ENCODE measurements at places on chromosomes 4 and X.

DNA sequence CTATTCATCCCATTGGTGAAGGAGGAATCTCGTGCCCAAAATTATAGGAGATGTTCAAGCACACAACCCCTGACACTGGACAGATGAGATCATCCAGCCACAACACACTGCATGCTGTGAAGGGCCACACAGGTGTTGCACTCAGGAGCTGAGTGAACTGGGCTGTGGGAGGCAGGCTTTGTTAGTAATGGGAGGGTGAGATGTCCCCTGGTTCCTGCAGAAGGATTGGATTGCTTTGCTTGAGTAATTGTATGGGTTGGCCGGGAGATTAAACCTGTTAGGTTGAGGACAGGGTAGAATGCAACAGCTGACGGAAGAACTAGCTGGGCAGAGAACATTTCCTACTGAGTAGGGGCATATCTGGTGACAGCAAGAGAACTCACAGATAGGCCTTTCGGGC lies 152.2 kb downstream of the TACR3 start:
- DNase-seq, result no peak

DNA sequence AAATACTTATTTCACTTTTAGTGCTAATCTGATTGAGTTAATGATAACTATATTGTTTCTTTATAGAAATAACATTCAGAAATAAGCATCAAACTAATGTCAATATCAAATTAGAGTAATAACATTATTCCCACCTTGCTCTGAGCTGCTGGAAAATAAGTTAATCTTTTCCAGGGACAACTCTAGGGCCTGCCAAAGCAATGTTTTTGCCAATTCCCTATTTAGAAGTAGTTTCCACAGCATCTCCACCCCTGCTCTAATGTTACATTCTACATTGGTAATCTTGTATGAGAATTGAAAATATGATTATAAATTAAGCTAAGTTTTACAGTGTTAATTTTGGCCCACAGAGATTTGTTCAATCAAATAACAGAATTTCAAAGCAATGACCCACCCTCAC lies 68.3 kb downstream of the REELD1 start:
- DNase-seq, result no peak

DNA sequence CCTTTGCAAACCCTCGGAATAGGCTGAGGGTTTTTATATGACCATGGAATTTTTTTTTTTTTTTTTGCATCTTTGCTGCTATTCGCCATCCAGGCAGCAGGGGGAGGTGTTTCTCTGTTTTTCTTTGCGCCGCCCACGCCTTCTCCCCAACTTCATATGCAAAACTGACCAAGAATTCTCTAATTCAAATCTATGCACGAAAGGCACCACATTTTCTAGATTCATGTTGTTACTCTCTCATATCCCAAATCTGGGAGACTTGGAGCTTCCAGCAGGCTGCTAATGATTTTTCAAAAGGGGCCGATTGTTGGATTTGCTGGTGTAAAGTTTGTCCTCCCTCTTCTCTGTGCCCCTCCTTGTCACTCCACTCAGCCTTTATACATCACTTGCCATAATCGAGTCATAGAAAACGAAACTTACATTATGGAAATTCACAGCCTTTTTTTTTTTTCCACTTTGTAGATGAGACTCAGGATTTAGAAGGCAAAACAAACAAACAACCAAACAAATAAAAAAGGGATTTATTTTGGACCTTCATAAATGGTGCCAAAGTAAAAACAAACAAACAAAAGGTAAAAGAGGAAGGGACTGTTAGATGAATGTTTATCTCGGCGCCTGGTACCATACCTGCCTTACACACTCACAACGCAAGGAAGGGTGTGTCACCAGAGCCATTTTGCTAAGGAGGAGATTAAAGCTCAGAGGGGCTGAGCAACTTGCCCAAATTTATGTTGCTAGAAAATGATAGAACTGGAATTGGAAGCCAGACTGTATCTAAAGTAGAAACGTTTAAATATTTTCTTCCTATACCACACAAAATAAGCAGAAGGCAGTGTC lies 29.3 kb upstream of the BOD1L1 start:
- peak; percentile 64 for DNase-seq

GRCh38 chr4:82247171-82247570 lies 126.6 kb downstream of the HNRNPD start:
- no peak for DNase-seq

DNA sequence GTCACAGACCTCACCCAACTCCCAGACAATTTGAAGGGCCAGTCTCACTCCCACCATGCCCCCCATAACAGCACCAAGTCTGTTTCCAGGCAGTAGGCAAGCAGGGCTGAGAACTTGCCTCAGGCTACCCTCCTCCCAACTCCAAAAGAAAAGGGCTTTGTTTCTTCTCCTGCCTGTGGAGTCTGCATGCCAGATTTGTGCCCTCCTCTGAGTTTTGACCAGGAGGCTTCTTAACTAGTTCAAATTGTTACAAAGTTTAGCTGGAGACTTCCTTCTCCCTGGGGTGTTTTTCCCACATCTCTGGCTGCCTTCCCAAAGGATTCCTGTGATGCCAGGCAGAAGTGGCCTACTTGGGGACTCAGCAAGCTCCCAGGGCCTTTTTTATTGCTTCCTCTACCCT lies 29.6 kb downstream of the PBDC1 start:
- DNase-seq, result no peak

- no peak for DNase-seq
Observed at GRCh38 chr4:95506264-95506663, 42.5 kb downstream of the UNC5C start.

DNA sequence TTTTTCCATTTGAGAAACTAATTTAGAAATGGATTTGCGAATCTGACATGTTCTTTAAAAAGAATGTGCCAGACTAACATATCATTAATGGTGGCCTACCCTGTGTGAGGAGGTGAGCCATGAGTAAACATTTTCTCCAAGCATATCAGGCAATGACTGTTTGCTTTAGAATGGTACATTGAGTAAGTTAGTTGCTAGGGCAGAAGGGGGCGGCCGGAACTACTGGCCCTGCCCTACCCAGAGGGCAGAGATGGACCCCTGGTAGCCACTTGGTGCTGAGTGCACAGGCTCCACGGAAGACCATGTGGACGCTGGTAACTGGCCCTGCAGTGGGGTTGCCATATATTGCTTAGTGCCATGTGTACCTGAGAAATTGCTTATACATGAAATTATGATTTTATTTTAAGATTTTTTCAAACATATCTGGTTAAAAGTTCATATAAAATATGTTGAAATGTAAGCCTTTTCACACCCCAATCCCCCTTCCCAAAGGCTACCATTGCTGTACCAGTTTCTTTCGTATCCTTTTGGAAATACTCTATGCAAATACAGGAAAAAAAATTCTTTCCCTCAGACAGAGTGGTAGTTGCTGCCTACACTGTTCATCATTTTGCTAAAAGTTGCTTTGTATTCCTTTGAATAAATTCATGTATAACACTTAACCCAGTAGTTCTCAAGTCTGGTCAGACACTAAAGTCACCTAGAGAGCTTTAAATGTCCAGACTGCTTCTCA lies 8.8 kb downstream of the FNIP2 start:
- no peak for DNase-seq

- no peak for DNase-seq
Observed at GRCh38 chrX:77433001-77433400, 14.2 kb upstream of the FGF16 start.

DNA sequence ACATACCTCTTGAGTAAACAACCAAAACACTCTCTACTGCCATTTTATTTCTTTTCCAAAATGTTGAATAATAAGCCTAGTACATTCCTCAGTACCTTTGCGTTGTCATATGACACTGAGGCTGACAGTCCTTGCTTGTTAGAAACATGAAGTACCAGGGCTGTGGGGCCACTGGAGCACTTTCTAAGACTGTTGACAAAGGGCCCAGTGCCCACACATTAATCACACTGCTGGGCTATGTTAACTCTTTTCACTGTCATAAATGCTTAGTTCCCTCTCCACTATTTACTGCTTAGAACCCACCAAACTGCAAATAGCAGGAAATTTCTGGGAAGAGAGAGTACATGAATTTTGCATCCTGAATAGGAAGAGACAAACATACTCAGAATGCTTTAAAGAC lies 57.1 kb downstream of the FAM47B start:
- DNase-seq, result no peak

DNA sequence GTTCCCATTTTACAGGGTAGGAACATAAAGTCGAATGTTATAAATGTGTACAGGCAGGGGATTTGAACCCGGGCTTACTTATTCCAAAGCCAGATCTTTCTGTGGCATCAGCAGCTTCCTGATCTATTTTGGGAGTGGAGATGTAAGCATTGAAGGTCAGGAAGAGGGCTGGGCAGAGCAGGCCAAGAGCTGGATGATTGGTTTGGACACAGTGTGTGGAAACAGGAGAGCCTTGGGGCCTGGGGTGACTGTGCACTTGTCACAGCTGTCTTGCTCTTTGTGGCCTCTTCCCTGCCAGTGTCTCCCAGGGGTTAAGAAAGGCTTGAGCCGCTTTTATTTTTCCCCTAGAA lies 127.9 kb upstream of the ENPP6 start:
- no peak for DNase-seq

DNA sequence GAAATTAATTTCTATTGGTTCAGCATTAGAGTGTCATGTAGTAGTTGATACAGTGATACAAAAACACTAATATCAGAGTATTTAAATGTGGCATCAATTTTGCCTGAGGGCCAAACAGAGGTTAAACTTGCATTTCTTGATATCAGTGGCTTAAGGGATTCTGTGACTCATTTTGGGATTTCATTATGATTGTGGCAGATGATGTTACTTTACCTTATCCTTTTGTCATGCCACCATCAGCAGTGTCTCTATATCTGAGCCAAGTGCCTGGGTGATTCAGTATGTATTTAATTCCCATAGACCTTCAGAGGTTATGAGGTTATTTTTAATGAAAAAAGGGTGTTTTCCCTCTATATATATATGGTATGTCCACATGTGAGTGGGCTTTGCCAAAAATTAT lies 582.9 kb downstream of the ADGRL3 start:
- no peak for DNase-seq

DNA sequence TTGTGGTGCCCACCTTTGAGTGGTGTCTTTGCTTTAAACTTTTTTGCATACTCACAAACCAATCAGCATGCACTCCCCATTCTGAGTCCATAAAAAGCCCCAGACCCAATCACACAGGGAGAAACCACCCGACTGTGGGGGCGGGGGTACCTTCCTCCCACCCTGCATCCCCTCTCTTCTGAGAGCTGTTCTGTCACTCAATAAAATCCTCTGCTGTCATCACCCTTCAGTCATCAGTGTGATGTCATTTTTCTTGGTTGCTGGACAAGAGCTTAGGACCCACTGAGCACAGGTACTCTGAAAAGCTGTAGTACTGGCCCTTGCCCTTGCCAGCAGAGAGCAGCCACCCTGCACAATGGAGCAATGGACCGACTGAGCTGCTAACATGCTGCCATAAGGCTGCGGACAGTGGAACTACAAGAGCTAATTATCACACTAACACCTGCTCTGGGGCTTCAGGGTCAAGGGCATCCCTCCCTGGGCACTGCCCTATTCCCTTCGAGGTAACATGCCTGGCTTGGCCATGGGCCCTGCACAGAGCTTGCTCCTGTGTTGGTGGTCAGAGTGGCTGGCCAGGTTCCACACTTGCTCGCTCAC lies 62.9 kb upstream of the PGRMC2 start:
- DNase-seq, result no peak

DNA sequence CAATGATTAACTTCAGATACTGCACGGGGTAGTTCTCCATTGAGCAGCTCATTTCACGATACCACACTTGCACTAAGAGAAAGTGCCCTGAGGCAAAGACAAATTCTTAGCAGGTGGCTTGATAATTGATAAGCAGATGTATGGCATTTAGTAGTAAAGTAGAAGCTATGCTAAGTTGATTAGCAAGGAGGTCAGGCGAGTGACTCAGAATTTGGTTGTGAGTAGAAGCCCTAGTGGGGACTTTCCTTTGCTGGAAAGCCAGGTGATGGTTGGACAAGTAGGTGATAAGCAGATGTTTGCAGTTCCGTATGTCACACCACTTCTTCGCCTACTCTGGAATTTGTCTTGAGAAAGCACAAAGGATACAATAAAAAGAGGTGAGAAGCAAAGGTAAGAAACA lies 58.7 kb downstream of the TLL1 start:
- DNase-seq, result no peak

DNA sequence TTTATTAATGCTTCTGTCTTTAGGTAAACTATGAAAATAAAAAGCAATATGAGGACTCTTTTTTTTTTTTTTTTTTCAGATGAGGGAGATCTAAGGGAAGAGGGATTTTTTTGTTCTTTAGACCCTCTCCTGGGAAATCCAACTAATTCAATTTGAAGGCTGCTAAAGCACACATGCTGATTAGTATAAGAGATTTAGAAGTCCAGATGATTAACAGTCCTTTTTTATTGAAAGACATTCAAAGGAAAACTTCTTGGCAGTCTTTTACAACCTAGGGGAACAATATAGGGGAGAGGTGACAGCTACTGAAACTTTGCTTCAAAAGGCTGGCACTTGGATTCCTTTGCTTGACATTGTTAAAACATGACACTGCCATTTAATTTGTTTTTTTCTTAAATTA lies 602.5 kb downstream of the RAPGEF2 start:
- DNase-seq, result no peak

DNA sequence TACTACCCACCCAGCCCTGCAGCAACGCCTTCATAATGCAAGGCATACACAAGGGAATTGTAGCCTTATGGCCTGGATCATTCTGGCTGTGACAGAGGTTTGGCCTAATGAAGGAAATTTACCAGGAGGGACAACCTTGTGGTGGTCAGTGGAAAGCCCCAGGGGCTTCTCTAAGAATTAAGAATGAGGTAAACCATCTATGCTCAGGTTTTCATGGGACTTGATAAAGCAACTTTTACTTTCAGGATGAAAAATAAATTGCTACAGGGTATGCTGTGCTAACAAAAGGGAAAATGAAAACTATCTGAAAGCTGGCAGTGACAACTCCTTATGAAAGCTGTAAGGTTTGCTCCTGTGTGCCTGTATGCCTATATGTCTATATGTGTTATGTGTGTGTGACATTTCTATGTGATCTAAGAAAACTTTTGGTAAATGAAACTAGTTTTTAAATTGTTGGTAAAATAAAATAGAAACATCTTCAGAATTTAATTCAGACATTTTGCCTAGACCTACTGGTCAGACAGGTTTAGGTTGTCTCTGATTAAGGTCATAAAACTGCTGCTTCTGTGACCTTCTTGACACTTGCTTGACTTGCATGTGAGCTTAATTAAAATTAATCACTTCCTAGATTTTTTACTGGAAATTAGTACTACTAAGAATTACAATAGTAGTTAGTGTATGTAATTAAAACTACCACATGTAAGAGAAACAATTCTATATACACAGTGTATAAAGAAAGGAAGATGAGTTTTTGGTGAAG lies 19.9 kb upstream of the TXK start:
- no peak for DNase-seq

DNA sequence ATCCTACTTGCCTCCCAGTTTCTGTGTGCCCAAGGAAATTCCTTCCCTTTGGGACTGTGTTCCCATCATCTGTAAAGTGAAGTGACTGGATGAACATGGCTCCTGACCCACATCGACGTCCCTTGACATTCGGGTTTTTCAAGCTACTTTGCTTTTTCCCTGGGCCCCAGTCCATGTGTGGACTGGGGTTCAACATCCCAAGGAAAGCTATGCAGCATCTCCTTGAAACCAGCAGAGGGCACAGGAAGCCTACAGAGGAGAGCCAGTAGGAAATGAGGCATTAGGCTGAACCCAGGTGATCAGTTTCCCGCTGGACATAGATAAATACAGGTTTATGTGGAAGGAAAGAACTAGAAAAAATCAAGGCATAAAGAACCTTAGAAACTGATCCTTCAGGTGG lies 145.1 kb upstream of the ARHGEF9 start:
- no peak for DNase-seq

- DNase-seq, result no peak
Observed at GRCh38 chr4:13986548-13986947, 359.0 kb upstream of the BOD1L1 start.

- DNase-seq, result no peak
Observed at GRCh38 chrX:19958552-19959486, 32.0 kb downstream of the BCLAF3 start.
